ENCODE measurements at places on chromosomes 4 and X.
A peak's percentile ranks its signal among the peaks of the same experiment; 100 is the strongest.

GRCh38 chrX:105822138-105823091 lies at the start of gene NRK:
TSS of gene NRK (plus strand) at chrX:105822539. CDS start at chrX:105822846, 307 bp downstream.
- DNase-seq, result no peak

- no peak for DNase-seq
Observed at GRCh38 chr4:182746876-182747275, 170.3 kb downstream of the DCTD start.

- DNase-seq, result no peak
Observed at GRCh38 chr4:54213761-54214160, 15.3 kb upstream of the PDGFRA start.

GRCh38 chr4:32061916-32062315 lies 1341.7 kb downstream of the PCDH7 start:
- no peak for DNase-seq

DNA sequence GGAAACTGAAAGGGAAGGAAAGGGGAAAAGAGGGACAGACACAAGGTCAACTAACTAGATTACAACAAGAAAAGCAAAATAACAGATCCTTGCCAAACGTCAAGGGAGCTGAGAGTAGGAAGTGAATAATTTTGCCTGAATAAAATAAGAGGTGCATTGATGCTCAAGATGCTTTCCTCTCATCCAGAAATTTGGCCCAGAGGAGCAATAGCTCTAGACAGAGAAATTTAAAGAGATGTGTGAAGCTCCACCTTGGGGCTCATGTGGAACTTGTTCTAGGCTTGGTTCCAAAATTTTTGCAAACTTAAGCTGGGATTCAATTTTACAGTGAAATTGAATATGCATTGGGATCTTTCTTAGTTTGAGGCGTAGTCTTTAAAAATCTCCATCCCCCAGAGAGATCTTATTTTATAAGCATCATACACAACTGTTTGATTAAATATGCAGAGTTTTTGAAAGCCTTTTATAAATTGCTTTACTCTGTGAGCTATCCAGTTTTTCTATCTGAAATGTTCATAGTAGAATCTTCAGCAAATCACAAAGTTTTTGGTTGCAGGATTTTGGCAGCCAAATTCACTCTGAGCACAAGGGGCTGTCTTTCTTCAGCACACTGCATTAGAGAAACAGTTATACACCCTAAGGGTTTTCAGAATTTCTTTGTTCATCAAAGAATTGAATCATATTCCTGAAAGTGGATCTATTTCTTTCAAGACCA lies 1159.5 kb downstream of the ADGRL3 start:
- no peak for DNase-seq

- no peak for DNase-seq
Observed at GRCh38 chrX:16250296-16250695, 83.0 kb downstream of the MAGEB17 start.

GRCh38 chr4:16916719-16917337 lies 18.4 kb upstream of the LDB2 start:
- DNase-seq, result peak; percentile 1

DNA sequence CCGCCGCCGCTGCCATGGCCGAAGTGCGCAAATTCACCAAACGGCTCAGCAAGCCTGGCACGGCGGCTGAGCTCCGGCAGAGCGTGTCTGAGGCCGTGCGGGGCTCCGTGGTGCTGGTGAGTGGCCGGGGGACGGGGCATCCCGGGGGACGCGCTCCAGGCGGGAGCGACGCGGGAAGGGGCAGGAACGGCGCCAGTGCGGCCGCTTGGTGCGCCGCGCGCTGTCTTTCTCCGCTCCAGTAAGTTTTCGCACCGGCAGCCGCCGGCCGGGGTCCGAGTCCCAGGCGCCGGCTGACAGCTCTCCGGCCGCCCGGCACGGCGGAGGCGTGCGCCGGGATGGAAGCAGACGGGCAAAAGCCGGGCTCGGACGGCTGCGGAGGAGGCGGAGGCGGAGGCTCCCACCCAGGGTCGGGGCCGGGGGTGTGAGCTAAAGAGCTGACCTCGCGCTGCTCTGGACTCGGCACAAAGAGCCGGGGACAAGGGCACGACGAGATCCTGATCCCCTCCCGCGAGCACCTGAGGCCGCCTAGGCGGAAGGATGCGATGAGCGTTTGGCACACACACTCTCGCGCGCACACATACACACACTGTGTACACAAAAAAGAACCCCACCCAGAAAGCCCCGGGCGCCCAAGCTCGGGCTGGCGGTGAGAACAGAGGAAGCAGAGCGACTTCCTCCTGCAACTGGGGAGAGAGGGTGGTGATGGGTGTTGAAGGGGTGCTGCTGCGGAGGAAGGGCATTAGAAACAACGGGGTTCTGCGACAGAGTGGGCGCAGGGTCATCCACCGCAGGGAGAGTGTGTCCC lies 545 bp downstream of the DOCK11 start:
- peak; percentile 16 for DNase-seq

- DNase-seq, result no peak
Observed at GRCh38 chr4:75705198-75705977, 19.0 kb upstream of the USO1 start.

GRCh38 chrX:106415276-106415895 lies 196.4 kb upstream of the RADX start:
- DNase-seq, result no peak

DNA sequence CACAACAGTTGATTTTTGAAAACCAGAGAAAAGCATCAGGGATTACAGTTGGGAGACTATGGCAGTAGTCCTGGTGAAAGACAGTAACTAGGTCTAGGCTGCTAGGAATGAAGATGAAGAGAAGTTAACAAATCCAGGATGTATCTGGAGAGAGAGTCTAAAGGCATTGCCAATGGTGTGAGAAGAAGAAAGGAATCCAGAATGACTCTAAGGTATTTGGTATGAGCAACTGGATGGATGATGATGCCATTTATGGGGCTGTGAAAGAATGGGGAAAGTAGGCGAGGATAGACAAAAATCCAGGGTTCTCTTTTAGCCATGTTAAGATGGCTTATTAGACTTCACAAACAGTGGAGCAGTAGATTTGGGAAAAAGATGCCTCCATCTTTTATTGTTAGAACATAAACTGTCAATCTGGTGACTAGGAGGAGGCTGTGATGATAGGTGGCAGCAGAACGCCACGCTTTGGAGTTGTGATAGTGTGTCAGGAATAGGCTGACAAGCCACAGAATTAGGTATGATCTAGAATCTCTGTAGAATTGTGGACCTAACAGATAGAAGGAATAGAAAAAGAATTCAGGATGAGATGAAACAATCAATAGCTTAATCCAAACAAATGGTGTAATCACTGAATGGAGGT lies 27.3 kb upstream of the JADE1 start:
- no peak for DNase-seq

- DNase-seq, result peak; percentile 11
Observed at GRCh38 chr4:182843808-182844325, 73.3 kb downstream of the DCTD start.

- peak; percentile 23 for DNase-seq
Observed at GRCh38 chr4:102157984-102158383, 187.3 kb downstream of the SLC39A8 start.

DNA sequence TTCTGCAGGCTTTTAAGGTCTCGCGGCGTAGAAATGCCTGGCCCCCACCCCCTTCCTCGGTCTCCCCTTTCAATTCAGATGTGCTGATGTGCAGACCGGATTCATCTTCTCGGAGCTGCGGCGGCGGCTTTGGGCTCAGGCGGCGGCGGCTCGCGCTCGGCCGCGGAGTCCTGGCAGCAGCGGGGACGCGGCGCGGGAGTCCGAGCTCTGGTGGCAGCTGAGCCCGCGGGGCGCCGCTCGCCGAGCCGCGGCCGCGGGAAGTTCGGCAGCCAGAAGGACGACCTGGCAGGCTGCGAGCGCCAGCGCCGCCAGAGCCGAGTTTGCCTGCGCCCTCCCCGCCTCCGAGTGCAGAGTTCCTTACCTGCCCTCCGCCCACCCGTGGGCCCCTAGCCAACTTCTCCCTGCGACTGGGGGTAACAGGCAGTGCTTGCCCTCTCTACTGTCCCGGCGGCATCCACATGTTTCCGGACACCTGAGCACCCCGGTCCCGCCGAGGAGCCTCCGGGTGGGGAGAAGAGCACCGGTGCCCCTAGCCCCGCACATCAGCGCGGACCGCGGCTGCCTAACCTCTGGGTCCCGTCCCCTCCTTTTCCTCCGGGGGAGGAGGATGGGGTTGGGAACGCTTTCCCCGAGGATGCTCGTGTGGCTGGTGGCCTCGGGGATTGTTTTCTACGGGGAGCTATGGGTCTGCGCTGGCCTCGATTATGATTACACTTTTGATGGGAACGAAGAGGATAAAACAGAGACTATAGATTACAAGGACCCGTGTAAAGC lies 448 bp downstream of the TLL1 start:
- DNase-seq, result no peak

GRCh38 chr4:86977621-86978184 lies 42.9 kb downstream of the AFF1 start:
- peak; percentile 91 for DNase-seq

- DNase-seq, result peak; percentile 81
Observed at GRCh38 chr4:80492761-80493160, 157.2 kb downstream of the CFAP299 start.

- no peak for DNase-seq
Observed at GRCh38 chrX:32598707-32599106, 612.6 kb downstream of the DMD start.
